SJSA1 (cell line): ENCODE measurements at places on chromosomes 12 and 14. TPM values are rescaled to one million over a fixed set of nuclear protein-coding genes. Genes with fewer than 3 reads are reported as not detected.

The CLEC14A gene
- not detected in 2 replicates for total RNA-seq

GRCh38 chr12:71799106-71799505 lies 40.5 kb upstream of the TBC1D15 start:
- H3K4me3 ChIP-seq = no peak overlapping the region
- no peaks in the 10 kb centered on the region for H3K36me3 ChIP-seq
- no peak overlapping the region for H3K27ac ChIP-seq
- no peaks in the 10 kb centered on the region for H3K4me1 ChIP-seq
- 0 out of 2 replicates have a peak, but pooled peaks cover 7% of the 10 kb centered on the region for H3K27me3 ChIP-seq
- no peak for DNase-seq

DNA sequence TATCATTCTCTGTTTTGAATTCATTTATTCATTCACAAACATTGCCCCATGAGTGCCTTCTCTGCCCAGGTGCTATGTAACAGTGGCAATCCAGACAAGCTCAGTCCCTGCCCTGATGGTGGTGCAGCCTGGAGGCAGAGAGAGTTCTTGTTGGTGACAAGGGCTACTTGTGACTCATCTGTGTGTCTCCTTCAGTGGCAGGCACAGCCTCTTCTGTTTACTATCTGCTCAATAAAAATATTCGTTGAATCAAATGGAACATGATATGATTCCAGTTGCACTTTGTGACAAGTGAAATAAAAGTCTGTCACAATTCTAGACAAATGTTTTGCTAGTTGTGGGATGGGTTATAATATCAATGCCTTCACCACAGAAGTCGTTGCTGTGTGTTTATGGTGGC lies 20.6 kb upstream of the CPM start:
- peak; percentile 34 for DNase-seq
- H3K4me1 ChIP-seq = peaks cover 11% of the 10 kb centered on the region
- H3K4me3 ChIP-seq = no peak overlapping the region
- no peak overlapping the region for H3K27ac ChIP-seq
- no peaks in the 10 kb centered on the region for H3K36me3 ChIP-seq

- H3K27ac ChIP-seq = no peak overlapping the region
- DNase-seq = no peak
- no peaks in the 10 kb centered on the region for H3K4me1 ChIP-seq
- no peaks in the 10 kb centered on the region for H3K27me3 ChIP-seq
Observed at GRCh38 chr12:38113991-38114390, 202.6 kb upstream of the ALG10B start.

- H3K27ac ChIP-seq = no peak overlapping the region
- no peaks in the 10 kb centered on the region for H3K36me3 ChIP-seq
- H3K4me1 ChIP-seq = no peaks in the 10 kb centered on the region
- H3K27me3 ChIP-seq = peaks cover 4% of the 10 kb centered on the region
- H3K4me3 ChIP-seq = no peak overlapping the region
Observed at GRCh38 chr12:119410396-119410795, 75.9 kb downstream of the CCDC60 start.

GRCh38 chr12:130656411-130656810 lies 59.7 kb downstream of the RIMBP2 start:
- DNase-seq = no peak
- H3K4me3 ChIP-seq = no peak overlapping the region
- no peak overlapping the region for H3K27ac ChIP-seq
- no peaks in the 10 kb centered on the region for H3K4me1 ChIP-seq
- no peaks in the 10 kb centered on the region for H3K36me3 ChIP-seq

DNA sequence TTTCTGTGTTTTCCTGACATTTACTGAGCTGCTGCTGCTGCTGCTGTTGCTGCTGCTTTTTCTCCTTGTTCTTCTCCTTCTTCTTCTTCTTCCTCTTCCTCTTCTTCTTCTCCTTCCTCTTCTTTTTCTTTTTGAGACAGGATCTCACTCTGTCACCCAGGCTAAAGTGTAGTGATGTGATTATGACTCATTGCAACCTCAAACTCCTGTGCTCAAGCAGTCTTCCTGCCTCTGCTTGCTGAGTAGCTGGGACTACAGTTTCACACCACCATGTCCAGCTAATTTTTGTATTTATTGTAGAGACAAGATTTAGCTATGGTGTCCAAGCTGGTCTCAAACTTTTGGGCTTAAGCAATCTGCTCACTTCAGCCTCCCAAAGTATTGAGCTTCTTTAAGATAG lies 95.8 kb downstream of the TMTC3 start:
- H3K4me3 ChIP-seq = no peak overlapping the region
- H3K27me3 ChIP-seq = no peaks in the 10 kb centered on the region
- H3K36me3 ChIP-seq = no peaks in the 10 kb centered on the region

GRCh38 chr12:104459368-104459909 lies 2.7 kb downstream of the CHST11 start:
- no peaks in the 10 kb centered on the region for H3K36me3 ChIP-seq
- H3K27ac ChIP-seq = no peak overlapping the region
- no peak overlapping the region for H3K4me3 ChIP-seq

DNA sequence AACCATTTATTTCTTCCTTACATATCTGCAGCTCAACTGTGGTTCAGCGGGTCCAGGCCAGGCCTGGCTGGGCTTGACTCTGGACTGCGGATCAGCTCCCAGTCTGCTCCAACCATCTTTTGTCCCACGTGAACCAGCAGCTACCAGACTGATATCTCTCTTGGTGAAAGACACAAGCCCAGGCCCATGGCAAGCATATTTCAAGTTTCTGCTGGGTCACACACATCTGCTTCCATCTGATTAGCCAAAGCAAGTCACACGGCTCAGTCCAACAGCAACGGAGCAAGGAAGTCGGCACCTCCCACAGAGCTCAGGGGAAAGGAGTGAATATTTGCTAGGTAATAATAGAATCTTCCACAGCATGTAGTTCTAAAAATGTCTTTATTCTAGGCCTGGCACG lies 24.7 kb upstream of the MARK3 start:
- no peaks in the 10 kb centered on the region for H3K36me3 ChIP-seq
- H3K4me1 ChIP-seq = peaks cover 7% of the 10 kb centered on the region
- DNase-seq = no peak
- no peak overlapping the region for H3K4me3 ChIP-seq
- no peaks in the 10 kb centered on the region for H3K27me3 ChIP-seq

GRCh38 chr12:122459211-122459610 lies 36.7 kb upstream of the CLIP1 start:
- H3K4me3 ChIP-seq = no peak overlapping the region
- no peaks in the 10 kb centered on the region for H3K27me3 ChIP-seq
- H3K4me1 ChIP-seq = peaks cover 17% of the 10 kb centered on the region
- no peak overlapping the region for H3K27ac ChIP-seq
